ENCODE measurements at places on chromosomes 12 and 14.

- no peak for DNase-seq
Measured at GRCh38 chr12:80756875-80757274, 40.2 kb downstream of the MYF5 start.

DNA sequence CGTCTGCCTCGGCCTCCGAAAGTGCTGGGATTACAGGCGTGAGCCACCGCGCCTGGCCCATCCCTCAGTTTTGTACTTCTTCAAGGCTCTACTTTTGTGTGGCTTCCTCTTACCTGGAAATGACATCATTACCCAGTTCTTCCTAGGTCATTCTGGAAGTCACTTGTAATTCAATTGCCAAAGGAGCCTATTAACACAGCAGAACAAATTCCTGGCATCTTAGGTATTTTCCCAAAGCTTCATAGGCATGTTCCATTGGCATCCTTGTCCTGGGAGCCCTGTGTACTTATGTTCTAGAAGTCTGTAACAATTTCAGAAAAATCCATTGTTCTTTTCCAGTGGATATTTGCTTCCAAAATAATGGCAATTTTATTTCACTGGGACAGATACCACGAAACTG, 60.6 kb downstream of the DAAM1 start:
- DNase-seq, result no peak

- no peak for DNase-seq
Measured at GRCh38 chr14:56806760-56807159, 3.5 kb downstream of the OTX2 start.

GRCh38 chr12:91454179-91454578, 271.6 kb upstream of the DCN start:
- no peak for DNase-seq

DNA sequence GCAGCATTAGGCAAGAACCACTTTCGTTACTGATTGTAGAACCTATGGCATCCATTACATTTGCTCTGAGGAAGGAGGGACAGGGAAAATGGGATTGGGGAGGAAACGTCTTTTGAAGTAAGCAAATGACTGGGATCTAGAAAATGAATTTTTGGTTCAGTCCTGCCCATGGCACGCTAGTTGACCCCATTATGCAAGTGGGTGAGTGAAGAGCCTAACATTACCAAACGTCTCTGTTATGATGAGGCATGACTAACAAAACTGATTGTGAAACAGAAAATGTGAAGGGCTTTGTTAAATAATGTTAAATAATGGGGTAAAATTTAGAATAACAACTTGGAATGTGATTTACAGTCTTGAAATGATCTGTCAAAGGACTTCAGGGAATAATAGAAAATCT, 38.9 kb downstream of the CPSF2 start:
- DNase-seq, result no peak

DNA sequence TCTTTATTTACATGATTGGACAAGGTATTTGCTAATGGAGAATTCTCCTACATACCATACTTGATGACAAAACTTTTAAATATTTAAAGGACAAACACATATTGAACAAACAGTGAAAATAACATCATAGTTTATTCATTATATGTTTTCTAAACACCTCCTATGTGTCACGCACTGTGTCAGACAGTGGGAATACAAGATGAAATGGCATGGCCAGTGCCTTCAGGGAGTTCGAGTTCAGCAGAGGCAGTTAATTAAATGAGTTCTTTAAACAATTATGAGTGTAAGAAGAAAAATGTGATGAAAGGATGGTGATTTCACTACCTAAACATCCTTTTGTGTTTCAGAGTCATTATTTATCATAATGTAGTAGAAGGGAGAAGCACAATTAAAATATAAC, 159.8 kb downstream of the KCNH5 start:
- DNase-seq, result no peak

GRCh38 chr14:96400495-96400894, 8.6 kb downstream of the AK7 start:
- DNase-seq, result no peak

GRCh38 chr12:4572680-4573079, 10.7 kb downstream of the DYRK4 start:
- no peak for DNase-seq

DNA sequence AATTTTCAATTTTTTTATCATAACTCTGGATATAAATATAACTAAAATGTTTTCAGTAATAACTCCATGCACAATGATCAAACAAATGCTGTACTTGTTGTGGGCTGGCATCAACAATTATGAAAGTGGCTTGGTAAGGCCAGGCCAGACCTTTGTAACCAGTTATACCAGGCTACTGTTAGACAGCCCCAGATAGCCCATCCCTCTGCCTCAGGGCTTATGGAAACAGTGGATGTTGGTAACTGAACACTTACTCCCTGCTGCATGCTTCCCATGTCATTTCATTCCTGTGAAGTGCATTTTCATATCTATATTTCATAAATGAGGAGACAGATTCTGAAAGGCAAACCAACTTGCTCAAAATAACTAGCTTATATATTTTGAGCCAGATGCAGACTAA, 195.0 kb downstream of the SYT1 start:
- DNase-seq, result no peak

DNA sequence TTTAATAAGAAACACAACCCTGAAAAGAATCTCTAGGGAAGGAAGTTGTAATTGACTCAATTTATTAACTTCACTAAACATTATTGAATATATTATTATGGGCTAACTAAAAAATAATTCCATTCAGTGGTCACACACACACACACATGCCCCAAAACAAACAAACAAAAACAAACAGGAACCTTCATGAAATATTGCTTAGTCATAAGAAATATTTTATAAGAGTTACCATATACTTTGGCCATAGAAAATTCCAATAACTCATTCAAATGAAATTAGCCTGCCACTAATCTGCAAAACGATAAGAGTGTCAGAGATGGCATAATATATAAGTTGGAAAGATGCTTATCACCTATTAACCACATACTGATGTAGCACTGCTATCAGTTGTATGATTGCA, 268.4 kb upstream of the AMIGO2 start:
- no peak for DNase-seq

DNA sequence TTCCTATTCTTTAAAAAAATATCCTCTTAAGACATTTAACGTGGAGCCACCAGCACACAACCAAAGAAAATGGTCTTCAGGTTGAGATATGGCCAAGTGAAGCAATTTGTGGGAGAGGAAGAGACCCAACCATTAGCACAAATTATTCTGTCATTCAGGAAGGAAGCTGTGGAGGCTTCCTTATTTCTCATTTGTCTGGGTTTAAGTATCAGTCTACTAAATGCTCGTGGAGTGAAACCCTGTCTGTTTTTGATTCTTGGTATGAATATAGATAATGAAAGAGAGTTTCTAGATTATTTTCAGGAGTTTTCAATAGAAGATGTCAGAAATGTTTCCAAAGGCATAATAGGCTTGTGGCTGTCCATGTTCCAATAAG, 125.1 kb downstream of the GPR65 start:
- no peak for DNase-seq

DNA sequence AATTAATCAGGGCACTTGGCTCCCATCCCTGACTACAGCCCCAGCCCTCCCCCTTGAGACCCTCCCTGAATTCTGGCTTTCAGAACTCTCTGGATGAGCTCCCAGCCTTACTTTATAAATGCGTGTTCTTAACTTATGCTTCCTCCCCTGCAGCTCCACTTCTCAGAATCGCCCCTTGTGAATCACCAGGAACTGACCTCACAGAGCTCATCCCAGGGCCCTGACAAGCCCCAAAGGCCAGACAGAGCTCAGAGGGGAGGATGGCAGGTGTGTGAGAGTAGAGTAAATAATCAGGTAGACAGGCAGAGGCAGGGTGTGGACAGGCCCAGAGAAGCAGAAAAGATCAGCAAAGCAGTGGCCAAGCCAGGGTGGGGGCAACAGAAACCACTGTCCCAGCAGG, 68.2 kb upstream of the FOXN3 start:
- DNase-seq, result no peak

- DNase-seq, result no peak
Measured at GRCh38 chr12:52907092-52907810, 2.4 kb upstream of the KRT8 start.

DNA sequence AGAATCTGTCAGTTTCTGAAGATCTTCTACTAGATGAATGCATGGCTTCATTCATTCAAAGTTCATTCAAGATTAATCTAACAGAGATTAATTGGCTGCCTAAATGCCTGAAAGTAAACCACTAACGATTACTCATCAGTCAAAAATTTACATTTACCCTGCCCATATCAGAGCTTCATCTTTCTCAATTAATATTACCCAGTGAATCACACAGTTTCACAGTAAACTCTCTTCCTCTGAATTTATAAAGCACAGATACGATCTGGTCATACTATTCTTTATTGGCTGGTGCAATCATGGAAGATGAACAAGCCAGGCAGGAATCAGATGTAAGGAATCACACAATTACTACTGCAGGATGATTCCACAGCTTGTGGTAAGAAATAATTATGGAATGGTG, 377.7 kb downstream of the SLC16A7 start:
- DNase-seq, result no peak

- DNase-seq, result no peak
Measured at GRCh38 chr12:19179986-19180385, 50.5 kb downstream of the PLEKHA5 start.

GRCh38 chr12:70317781-70318180, 48.3 kb upstream of the KCNMB4 start:
- no peak for DNase-seq

DNA sequence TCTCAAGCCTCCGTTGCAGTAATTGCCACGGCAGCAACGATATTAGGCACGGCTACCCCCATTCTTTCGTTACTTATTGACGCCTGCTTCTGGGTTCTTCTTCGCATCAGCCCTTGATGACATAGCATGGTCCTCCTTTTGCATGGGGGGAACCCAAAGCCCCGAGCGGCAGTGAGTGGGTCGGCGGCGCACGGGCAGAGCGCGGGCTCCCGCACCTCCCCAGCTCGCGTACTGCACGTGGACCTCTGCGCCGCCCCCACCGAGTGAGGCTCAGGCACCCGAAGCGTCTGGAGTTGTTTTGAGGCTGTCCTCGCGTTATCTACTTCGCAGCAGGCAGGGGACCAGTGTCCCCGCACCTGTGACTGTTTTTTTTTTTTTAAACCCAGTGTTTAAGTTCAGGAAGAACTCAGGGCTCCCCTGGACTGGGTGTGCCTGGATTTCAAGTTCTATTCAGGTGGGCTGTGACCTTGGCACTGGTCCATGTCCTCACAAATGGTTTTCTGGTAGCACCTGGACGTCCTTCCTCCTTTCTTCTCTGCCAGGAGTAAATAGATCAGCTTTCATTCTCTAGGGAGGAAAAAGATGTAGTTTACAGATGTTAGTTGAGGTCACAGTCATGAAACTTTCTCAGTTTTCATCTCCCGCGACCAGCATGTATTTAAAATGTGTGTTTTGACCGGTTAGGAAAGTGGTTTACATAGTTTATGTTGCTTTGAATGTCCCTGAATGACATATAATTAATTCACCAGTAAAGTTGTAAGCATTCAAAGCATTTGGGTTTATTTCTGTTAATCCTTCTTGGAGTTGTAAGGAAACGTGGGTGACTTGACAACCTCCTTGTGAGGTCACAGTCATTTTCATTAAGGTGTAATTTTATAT, 1.4 kb upstream of the FOXN4 start:
- no peak for DNase-seq

GRCh38 chr12:27627123-27627852, 69.0 kb upstream of the REP15 start:
- no peak for DNase-seq

DNA sequence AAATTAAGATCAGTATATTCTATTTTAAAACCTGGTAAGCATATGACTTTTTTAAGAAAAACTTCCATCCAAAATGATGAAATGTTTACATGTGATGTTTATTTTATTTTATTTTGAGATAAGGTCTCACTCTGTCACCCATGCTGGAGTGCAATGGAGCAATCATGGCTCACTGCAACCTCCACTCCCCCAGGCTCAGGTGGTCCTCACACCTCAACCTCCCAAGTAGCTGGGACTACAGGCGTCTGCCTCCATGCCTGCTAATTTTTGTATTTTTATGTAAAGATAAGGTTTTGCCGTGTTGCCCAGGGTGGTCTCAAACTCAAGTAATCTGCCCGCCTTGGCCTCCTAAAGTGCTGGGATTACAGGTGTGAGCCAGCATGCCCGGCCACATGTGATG, 141.8 kb downstream of the ZFP36L1 start:
- no peak for DNase-seq

- DNase-seq, result no peak
Measured at GRCh38 chr12:4037747-4038312, 164.6 kb upstream of the PARP11 start.

DNA sequence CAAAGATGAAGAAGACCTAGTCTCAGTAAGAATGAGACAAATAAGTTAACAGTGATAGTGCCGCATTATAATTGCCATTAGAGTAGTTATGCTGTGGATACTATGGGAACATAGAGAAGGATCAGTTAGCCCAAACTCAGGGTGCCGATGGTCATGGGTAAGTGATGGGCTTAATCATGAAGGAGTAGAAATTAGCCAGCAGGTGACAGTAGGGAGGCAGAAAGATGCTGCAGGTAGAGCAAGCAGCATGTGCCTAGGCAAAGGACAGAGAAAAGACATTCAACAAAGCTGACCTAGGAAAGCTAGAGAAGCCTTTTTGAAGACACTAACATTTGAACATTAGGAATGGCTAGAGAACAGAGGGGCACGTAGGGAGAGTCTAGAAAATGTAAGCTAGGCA, 30.6 kb upstream of the PTPRQ start:
- DNase-seq, result no peak

DNA sequence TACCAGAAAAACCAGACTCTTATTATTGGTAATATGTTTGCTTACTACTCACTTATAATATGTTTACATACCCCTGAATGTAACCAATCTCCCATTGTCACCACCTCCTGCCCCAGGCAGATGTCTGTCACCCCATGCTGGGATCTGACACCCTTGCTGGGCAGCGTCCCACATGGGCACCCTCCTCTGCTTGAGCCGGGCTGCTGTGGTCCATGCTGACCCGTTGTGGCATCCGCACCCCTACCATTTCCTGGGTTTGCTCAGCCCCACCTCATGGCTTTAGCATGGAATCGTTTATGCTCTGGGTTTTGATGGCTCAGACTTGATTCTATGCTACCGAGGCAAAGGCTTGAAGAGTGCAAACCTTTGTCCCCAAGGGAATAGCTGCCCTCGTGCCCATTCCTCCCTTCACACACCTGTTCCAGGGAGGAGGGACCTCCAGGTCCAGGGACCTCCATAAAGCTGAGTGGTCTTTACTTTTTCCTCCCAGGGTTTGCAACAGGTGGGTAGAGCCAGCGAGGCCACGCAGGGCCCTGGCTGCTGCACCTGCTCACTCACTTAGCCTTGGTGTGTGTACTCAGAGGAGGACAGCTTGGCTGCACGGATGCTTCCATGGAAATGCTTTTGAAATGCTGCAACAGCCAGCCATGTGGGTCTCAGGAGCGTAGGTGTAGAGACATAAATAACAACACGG, 68.7 kb downstream of the PRMT8 start:
- DNase-seq, result no peak

- no peak for DNase-seq
Measured at GRCh38 chr12:86435053-86435452, 178.9 kb upstream of the MGAT4C start.

GRCh38 chr12:18313306-18313705, 52.0 kb downstream of the PIK3C2G start:
- no peak for DNase-seq

- DNase-seq, result peak; percentile 26
Measured at GRCh38 chr12:50751948-50752721, 11.8 kb upstream of the ATF1 start.
